ENCODE measurements at places on chromosomes 6 and 20.

GRCh38 chr6:116629563-116629981, 13.3 kb downstream of the RSPH4A start:
- DNase-seq: peak; percentile 5

GRCh38 chr20:35306931-35307517, 14.8 kb upstream of the FAM83C start:
- peak; percentile 50 for DNase-seq

DNA sequence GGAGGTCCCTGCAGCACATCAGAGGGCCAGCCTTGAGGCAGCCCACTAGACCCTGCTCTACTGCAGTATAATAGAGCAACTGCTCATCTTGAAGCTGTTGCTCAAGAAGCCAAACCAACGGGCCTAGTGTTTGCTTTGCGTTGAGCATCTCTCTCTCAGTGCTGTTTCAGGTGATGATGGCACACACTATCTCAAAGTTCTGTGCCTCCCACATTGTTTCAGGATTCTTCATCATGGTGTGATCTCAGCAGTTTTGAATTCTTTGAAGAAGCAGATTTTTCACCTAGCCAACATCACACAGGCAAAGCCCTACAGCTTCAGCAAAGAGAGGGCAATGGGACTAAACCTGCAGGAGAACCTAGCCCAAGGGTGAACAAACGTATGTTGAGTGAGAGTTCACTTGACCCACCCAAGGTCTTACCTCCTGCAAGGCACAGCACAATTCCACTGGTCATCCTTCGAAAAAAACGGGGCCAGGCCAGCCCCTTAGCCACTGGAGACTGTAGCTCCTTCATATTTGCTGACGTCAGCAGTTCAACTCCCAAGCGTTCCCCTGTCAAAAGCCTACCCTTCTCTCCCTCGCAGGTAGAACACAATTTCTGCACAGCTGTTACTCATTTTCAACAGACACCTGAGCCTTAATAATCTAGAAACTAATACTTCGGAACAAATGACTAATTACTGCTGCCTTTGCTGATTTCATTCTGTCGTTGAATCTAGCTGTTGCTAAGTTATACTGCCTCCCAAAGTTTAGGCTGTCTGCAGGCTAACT, 15.8 kb downstream of the MYB start:
- DNase-seq: no peak

- DNase-seq: peak; percentile 35
Measured at GRCh38 chr6:87832025-87832825, 130.2 kb upstream of the AKIRIN2 start.

DNA sequence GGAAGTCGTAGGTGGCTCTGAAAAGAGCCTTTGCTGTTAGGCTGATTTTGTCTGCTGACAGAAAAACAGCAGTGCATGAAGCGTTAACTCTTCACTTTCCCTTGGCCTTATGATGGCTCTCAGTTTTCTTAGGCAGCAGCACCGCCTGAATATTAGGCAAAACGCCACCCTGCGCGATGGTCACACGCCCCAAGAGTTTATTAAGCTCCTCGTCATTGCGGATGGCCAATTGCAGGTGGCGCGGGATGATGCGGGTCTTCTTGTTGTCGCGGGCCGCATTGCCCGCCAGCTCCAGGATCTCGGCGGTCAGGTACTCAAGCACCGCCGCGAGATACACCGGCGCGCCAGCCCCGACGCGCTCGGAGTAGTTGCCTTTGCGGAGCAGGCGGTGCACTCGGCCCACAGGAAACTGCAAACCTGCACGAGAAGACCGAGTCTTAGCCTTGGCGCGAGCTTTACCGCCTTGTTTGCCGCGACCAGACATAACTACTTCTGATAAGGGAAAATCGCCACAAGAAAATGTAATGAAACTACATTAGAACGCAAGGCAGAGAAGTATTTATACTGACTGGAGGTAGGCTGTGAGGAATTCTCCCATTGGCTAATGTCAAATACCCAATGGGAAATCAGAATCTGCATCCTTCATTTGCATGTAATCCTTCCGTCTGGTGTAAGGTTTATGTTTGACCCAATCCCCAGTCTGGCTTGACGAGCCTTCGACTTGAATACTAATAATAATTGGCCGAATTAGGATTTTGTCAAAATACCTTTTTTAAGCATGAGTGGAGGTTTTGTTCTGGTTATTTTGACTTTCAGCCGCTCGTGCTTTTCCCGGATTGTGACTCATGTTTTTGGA, 53.9 kb upstream of the HFE start:
- DNase-seq: peak; percentile 89

DNA sequence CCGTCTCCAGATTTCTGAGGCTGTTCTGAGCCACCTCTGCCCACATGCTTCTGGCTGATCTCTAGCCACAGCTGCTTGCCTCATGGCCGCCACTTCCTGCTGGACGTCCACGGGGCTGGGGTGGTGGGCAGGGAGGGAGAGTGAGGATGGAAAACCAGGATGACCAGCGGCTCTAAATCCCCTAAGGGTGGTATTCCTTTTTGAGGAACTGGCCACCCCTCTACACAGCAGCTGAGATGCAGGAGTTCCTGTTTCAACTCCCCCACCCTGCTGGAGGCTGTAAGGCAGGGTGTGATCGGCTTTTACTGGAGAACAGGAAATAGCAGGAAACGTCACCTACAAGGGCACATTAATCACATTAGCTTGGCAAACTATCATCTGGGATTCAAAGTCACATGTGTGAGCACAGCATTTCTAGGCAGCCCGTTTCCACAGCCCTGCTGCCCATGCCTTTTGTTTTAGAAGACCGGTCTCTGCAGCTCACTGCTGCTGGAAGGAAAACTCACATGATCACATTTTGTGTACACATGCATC, 181.6 kb upstream of the ECI2 start:
- no peak for DNase-seq

DNA sequence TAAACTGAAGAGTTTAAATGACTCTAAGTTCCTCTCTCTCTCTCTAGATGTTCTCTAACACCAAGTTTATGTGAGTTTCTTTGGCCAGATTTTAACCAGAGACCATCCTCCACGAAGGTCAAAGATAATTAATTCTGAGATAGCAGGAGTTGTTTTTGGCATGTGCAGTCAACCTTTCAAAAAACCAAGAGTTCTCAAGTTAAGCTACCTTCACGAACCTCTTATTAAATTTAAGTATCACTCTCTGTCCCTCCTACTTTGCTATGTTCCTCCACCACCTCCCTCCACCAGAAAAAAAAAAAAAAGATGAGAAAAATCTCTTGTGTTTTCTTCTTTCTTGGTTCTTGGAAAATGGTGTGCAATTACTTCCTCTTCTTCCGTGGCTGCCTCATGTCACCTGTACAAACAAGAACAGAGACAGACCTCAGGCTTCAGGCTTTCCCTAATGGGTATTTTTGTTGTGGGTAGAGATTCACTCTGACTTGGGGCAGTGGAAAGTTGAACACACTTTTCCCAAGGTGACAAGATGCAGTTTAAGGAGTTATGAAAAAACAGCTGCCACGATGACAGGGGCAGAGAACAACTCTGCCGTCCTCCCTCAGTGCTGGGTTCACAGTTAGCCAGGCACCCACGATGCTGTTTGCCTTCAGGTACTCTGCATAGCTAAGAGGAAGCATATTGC, 64.3 kb downstream of the ADTRP start:
- DNase-seq: peak; percentile 61

DNA sequence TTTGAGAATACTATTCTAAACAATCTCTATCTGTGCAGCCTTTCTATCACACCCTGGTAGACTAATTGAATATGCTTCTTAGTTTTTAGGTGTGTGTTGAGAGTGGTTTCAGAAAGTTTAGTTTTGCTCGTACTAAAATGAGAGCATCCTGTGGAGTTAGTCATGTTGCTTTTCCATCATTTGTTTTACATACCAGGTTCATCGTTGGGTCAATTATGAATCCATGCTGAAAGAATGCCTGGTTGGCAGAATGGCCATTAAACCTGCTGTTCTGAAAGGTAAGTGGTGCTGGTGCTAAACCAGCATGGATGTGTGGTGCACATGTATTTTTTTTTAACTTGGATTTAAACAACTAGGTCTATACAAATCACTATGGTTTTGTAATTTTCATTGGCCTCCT, 49.3 kb downstream of the CYB5R4 start:
- DNase-seq: no peak

DNA sequence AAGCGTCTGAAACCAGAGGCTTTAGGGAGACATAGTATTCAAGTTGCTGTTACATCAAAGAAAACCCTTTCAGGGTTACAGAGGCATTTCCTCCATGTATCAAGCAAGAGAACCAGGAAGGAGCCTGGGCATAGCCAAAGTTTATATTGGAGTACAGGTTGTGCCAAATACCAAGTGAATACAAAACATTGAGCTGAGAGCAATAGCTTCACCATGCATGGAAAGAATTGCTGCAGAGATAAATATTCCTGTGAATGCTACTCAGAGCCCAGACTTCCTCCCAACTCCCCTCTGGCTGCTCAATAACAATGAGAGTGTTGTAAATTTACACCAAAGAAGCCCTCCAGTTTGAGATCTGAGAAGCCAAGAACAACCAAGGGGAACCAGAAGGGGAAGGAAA, 618.9 kb downstream of the DHX35 start:
- DNase-seq: no peak

- no peak for DNase-seq
Measured at GRCh38 chr6:15301179-15302006, 55.5 kb downstream of the JARID2 start.

GRCh38 chr6:152353440-152353839, 283.7 kb downstream of the SYNE1 start:
- no peak for DNase-seq

GRCh38 chr6:78854546-78854945, 12.8 kb upstream of the IRAK1BP1 start:
- no peak for DNase-seq

DNA sequence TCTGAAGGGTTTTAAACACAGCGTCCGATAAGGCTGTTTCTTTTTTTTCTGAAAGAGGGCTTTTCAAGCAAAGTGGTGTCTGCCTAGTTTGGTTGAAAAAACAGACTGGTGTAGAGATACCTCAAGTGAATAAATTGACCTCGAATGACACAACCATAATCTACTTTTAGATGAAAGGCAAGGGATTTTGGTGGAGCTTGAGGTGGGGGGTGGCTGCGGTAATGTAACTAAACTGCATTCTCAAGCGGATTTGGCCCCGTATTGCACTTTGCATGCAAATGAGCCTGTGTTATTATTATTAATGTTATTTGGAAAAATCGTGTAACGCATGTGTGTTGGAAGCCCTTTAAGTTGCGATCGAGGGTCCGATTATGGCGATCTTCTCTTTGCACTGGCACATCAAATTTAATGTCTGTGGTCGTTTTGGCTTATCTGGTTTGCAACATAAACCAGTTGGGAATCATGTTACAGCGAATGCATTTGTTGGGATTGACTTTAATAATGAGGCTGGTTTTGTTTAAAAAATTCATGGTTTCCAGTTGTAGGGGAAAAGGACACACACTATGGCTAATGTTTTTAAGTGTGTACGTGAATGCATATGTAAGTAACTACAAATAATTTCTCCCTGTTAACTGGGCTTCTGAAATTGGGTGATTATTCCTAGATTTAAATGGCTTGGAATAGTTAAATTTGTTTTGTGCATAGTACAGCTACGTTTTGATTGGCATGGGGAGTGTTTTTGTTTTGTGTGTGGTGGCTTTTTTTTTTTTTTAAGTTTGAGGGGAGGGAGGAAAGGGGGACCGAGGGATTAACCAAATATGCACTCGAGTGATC, 1.0 kb downstream of the JARID2 start:
- DNase-seq: peak; percentile 68

- DNase-seq: no peak
Measured at GRCh38 chr6:112221981-112222852, 32.1 kb downstream of the LAMA4 start.

DNA sequence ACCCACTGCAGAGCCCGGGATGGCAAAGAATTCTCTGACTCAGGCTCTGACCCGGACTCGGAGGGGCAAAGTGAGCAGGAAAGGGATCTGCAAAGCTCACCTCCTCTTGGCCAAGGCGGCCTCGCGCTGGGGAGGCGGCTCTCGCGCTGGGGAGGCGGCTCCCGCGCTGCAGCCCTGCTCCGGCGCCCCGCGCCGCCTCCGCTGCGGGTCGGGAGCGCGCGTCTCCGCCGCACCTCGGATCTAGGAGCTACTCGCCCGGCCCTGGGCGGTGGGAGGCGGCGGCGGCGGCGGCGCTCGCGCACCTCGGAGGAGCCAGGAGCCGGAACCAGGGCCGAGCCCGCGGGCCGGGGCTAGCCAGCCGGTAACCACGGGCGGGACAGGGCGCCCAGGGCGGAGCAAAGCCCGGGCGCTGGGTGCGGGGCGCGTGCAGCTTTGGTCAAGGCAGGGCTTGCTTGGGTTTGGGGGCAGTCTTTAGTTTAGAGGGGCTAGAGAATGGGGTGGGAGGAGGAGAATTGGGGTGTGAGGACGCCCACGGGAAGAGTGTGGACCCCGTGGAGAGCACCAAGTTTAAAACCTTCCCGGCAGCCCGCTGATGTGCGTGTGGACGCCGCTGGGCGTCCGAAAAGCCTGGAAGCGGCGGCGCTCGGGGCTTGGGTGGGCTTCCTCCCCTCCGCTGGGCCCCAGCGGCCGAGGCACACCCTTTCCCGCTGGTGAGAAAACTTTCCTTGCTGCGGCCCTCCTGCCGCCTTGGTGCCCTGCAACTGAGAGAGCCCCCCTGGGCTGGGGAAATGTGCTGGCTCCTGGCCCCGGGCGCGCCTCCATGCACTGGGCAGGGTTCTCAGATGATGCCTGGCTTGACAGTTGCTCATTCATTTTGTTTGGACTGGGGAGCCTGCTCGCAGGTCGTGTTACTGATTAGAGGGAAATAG, at the start of gene MRAP2:
TSS of gene MRAP2 (plus strand) at position 250 of the 929 bp plus-strand sequence. CDS start 21,547 bp downstream, outside the sequence.
- no peak for DNase-seq

GRCh38 chr6:166664135-166664534, 37.1 kb upstream of the RPS6KA2 start:
- DNase-seq: no peak

- DNase-seq: no peak
Measured at GRCh38 chr6:97771372-97771771, 488.4 kb upstream of the MMS22L start.

- DNase-seq: no peak
Measured at GRCh38 chr20:3199976-3200755, 4.3 kb downstream of the DDRGK1 start.

- no peak for DNase-seq
Measured at GRCh38 chr6:18978337-18979128, 591.4 kb downstream of the RNF144B start.

GRCh38 chr20:58660855-58661597, 9.9 kb downstream of the STX16 start:
- DNase-seq: no peak

DNA sequence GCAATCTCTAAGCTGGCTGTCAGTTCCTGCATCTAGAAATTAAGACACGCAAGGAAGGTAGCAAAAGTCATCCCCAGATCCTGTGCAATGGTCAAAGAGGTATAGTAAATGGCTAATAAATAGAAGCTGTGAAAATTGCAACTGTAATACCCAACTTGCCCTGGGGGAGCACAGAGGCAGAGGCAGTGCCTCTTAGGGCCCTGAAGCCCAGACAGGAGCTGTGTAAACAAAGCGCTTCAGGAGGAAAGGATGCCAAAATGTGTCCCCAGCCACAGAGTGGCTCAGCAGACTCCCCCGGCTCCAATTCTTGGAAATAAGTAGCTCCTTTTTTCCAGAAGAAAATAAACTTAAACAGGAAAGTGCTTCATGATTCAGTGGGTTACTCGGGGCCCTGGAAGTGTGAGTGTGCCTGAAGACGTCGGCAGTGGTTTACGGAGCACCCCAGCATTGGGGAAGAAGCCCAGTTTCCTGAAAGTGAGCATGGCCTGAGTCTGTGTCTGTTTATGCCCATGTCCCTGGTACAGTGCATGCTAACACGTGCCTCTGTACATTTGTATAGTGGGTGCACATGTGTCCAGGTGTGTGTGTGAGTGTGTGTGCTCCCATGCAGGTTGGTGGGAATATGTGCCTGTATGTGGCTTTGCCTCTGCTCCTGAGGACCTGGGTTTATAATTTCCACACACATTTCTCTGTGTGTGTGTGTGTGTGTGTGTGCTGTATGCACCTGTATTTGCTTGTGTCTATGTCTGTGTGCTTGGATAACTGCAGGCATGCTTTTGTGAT, 246.7 kb downstream of the MAFB start:
- DNase-seq: peak; percentile 10
